ENCODE measurements at places on chromosomes 5 and 9. TPM values are rescaled to one million over a fixed set of nuclear protein-coding genes. Genes with fewer than 3 reads are reported as not detected.
A peak's percentile ranks its signal among the peaks of the same experiment; 100 is the strongest.

GRCh38 chr5:155530046-155530445 is 516.5 kb downstream of the KIF4B start:
- peak; percentile 63 for DNase-seq

GRCh38 chr5:2752059-2752820 is 763 bp upstream of the IRX2 start:
- DNase-seq: no peak

DNA sequence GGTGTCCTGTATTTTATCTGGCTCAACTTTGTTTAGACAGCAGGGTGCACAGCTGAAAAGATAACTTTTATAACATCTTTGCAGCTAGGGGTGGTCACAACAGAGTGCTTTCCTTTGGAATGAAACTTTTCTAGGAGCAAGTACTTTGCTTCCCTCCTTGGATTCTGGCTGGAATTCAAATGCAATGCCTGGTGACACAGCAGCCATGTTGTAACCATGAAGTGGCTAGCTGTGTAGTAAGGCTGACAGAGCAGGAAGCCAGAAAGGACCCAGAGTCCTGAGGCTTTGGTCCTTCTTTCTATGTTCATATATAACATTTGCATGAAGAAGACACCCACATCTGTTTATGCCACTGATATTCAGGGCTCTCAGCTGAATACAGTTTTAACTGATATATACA is 48.1 kb downstream of the TENT4A start:
- no peak for DNase-seq

CCNI2 gene
- total RNA-seq: 1.1 TPM

PTGER4 gene
- 1.6 TPM for total RNA-seq

NMRK1 gene
- total RNA-seq: 24.8 TPM
